ENCODE measurements at places on chromosomes 16 and 17.
A peak's percentile ranks its signal among the peaks of the same experiment; 100 is the strongest.

GRCh38 chr16:57799600-57800199, 2.6 kb downstream of the KIFC3 start:
- no peak for DNase-seq

DNA sequence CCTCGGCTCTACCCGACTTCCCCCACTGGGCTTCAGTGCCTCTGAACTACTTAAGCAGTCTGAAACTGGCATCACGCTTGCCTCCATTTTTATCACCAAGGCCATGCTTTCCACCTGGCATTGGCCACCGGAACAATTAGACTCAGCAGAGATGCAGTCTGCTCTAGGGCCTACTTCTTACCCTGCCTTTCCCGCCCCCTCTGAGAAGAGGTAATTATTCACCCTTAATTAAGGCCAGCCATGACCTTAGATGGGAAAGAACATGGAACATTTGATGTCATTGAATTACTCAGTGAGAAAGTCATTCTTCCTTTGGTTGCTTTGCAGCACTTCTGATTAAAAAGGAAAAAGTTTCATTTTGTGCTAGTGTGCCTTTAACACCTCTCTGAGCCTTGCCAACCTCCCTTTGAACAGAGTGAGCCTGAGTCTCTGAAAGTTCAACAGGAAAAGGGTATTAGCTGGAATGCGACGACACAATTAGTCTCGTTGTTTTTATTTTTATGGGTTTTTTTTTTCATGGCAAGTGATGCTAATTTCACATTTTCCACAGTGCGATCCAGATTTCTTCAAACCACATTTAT, 60.9 kb upstream of the TNRC6A start:
- peak; percentile 73 for DNase-seq

GRCh38 chr17:18259621-18260331, 686 bp upstream of the MIEF2 start:
- DNase-seq, result no peak

DNA sequence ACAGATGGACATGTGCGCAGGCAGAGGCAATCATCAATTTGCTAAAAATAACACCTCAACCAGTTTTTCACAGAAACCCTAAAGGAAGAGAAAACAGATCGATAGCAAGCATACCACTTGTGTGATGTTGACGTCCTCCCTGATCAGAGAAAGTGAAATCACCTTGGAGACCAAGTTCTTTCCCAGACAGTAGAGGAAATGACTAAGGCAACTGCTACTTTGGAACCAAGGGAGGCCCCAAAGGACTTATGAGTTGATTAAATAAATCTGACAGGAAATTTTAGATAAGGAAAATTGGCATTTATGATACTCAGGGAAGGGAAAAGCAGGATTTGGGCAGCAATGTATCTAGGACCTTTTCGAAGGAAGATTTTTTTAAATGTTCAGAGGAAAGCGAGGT, 267.1 kb upstream of the ASIC2 start:
- peak; percentile 3 for DNase-seq

- DNase-seq, result no peak
Measured at GRCh38 chr17:35132816-35133550, 9.1 kb downstream of the NLE1 start.

DNA sequence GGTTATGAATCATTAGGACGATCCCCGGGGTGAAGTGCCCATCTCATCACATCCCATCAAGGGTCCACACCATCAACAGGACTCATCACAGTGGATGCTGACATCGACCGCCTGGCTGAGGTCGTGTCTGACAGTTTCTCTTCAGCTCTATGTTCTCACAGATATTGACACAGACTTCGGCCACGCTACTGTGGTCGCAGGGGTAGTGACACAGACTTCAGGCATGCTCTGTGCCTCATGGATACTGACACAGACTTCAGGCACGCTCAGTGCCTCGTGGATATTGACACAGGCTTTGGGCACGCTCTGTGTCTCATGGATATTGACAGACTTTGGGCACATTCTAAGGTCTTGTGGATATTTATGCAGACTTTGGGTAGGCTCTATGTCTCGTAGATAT, 50.1 kb downstream of the KLHDC4 start:
- DNase-seq, result peak; percentile 17

GRCh38 chr17:59375857-59376256, 44.4 kb downstream of the YPEL2 start:
- DNase-seq, result no peak

GRCh38 chr16:1779234-1779701, 3.1 kb downstream of the SPSB3 start:
- DNase-seq, result no peak

DNA sequence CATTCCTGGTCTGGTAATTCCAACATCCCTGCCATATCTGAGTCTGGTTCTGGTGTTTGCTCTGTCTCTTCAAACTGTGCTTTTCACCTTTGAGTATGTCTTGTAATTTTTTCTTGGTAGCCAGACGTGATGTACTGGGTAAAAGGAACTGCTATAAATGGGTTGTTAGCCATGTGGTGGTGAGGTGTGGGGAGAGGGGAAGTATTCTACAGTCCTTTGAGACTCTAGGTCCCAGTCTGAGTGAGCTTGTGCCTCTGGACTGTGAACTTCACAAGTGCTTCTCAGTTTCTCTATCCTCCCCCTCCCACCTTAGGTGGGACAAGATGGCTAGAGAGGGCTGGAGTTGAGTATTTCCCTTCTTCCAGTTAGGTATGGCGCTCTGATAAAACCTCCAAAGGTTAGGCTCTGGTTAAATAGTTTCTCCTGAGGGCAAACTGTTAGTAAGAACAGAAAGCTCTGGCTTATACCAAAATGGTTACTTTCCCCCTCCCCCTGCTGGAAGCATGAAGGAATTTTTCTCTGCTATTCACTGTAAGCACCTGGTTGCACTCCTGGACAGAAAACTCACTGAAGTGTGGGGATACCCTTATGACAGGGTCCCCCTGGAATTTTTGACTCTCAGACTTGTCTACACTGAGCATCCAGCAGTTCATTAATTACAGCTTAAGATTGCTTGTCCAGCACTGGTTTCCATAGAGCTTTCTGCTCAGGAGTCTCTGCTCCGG, 87.8 kb downstream of the MARCHF10 start:
- peak; percentile 26 for DNase-seq

GRCh38 chr17:59154721-59155438, at the start of gene SKA2:
SKA2 (minus strand) TSS chr17:59155186; CDS start chr17:59155163, 23 bp downstream.
- no peak for DNase-seq

DNA sequence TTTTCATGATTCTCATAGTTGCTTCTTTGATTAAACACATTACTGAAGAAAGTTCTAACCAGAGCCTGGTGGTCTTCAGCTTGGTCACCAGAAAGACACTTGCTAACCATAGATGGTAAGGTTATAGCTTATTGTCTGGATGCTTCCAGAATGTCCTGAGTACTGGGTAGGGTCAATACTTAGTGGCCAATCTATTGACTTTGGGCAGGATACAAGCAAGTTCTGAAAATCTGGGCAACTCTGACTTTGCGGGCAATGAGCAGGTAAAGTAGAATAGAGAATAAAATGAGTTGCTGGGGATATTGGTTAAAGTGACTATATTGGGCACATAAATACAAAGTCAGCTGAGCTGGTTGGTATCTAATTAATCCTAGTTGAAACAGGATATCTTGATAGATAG, 63.0 kb downstream of the ABCA8 start:
- DNase-seq, result no peak

DNA sequence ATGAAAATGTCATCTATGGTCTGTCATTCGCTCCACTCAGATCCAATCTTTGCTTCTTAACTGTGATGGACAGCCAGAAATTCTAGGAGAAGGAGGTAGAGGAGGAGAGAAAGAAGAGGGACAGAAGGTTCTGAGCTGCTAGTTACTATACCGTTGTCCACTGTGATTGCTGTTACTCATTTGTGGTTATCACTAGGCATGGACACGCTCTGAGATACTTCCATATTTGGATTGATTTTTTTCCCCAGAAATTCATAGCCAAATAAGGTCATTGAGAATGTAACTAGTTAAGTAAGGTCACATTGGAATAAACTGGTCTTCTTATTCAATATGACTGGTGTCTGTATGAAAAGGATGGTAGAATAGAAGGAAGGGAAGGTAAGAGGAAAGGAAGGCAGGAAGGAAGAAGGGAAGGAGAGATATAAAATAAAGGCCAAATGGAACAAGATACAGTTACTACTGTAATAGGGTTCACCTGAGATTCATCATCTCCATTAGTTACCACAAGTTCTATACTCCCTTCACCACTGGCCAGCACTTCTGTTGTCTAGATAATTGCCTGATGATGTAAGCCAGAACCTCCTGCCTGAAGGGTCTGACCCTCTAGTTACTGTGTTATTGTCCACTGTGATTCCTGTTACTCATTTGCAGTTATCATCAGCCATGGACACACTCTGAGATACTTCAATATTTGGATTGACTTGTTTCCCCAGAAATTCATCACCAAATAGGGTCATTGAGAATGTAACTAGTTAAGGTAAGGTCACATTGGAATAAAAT, 2.9 kb downstream of the KRTAP9-7 start:
- peak; percentile 43 for DNase-seq

DNA sequence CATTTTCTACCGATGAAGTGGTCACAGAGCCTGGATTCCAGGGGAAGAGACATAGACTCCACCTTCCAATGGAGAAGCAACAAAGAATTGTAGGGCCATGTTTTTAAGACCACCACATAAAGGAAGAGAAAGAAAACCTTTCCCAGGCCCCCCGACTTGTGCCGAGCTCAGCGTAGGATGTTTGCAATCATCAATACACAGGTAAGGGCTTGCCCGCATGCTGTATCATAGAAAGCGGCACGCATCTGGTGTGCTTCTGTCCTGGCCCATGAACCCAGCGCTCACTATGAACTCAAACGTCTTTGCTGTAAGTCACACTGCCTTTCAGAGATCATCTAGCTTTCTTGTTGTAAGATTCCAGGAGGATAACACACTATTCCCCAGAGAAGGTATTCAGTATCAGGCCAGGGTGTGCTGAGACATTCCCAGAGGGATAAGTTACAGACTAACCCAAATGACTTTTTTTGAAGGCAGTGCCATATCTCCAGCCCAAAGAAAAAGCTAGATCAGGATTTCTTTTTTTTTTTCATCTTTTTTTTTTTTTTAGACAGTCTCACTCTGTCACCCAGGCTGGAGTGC, 79.5 kb upstream of the RPL38 start:
- no peak for DNase-seq

DNA sequence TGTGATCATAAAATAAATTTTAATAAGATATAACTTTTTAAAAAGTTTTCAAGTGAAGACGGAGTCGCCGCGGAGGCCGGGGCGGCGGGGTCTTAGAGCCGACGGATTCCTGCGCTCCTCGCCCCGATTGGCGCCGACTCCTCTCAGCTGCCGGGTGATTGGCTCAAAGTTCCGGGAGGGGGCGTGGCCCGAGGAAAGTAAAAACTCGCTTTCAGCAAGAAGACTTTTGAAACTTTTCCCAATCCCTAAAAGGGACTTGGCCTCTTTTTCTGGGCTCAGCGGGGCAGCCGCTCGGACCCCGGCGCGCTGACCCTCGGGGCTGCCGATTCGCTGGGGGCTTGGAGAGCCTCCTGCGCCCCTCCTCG, at the start of gene FOXC2:
Gene FOXC2 (plus strand): TSS at position 229 of the 365 bp plus-strand sequence. CDS start 507 bp downstream, outside the sequence.
- DNase-seq, result peak; percentile 91

- DNase-seq, result peak; percentile 77
Measured at GRCh38 chr16:19696328-19696727, 21.7 kb downstream of the KNOP1 start.

DNA sequence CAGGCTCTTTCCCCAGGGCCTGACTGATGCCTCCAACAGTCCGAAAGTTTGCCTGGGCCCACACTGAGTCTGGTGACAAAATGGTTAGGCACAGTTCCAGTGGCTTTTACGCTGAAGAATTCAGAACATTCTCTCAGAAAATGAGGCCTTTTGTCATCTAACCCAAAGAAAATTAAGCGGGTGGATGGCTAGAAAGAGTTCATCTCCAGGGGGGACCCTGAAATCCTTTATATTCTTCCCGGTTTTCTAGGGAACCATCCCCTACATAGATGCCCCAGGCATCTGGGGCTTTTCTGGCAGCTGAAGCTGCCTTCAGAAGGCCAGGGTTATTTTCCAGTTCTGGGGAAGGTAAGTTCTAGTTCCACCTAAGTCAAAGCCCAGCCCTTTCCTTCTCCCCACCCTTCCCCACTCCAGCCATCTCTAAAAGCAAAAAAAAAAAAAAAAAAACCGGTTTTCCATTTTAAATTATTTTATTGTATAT, 2.2 kb downstream of the RASD1 start:
- DNase-seq, result no peak
